ENCODE measurements at places on chromosomes 2 and 18.

DNA sequence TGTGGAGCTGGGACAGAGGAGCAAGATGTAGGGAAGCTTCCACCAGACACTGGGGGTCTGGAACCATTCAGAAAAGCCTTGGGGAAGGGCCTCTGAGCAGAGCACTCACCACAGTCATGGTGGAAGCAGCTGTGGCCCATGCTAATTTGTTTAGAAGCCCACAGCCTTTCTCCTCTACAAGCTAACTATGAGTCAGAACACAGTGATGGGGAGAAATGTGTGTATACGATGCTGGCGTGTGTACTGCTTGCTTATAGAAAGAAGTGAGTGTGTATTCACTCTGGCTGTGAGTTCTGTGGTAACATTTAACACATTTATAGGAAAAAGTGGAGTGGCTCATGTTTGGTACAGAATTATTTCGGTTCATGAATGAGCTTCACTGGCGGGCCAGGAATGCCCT, 157.0 kb upstream of the ACAA2 start:
- DNase-seq, result no peak

GRCh38 chr2:240916571-240917008, 10.5 kb downstream of the CROCC2 start:
- DNase-seq, result peak; percentile 92

GRCh38 chr2:195038153-195038552, 618.9 kb upstream of the SLC39A10 start:
- no peak for DNase-seq

DNA sequence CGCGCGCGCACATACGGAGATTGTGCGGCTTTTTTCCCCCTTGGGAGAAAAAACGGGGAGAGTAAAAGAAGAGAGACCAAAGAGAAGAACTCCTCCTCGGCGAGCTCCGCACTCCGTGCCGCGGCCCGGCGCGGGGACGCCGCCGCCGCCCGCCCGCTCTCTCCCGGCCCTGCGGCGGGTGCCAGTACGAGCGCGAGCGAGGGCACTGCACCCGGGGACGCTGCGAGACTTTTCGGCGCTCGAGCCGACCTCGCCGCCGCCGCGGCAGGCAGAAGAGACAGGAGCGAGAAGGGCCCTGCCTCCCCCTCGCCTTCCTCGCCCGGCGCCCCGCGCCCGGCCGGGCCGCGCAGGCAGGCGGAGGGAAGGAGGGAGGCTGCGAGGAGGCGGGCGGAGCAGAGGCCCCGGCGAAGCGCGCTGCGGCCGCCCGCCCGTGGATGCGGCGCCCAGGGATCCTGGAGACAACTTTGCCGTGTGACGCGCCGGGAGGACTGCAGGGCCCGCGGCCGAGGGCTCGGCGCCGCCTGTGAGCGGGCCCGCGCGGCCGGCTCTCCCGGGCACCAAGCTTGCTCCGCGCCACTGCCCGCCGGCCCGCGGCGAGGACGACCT, 857 bp upstream of the INHBB start:
- no peak for DNase-seq

- no peak for DNase-seq
These were observed 132.4 kb upstream of the RAB6C start for GRCh38 chr2:129847043-129847442.

DNA sequence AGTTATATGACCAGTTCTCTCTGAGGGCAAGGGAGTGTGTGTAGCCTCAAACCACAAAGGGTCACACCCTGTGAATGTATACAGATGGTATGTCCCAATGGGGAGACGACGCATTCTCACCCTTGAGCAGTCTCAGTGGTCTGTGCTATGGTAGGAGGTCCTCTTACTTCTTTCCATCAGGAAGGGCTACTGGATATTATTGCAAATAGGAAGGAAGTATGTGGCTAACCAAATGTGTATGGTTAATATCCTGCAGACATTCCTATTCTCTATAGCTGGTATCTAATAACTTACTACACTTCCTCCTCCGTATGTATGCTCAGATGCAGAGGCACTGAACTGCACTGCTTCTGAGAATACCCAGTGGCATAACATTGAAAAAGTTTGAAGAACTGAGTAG, 306.7 kb upstream of the CCDC68 start:
- no peak for DNase-seq

GRCh38 chr18:78678318-78678695, 301.3 kb upstream of the SALL3 start:
- peak; percentile 65 for DNase-seq

All from mesenteric fat pad (tissue), 1 donor.